Stimulated activated CD8-positive, alpha-beta memory T cell treated with anti-CD3 and anti-CD28 coated beads, Interleukin-15, amount 100 ng/mL, for 24 hours (primary cell): ENCODE measurements at places on chromosomes 16 and 17.

GRCh38 chr16:89422905-89423630, 67.3 kb downstream of the ANKRD11 start:
- no peak for DNase-seq

DNA sequence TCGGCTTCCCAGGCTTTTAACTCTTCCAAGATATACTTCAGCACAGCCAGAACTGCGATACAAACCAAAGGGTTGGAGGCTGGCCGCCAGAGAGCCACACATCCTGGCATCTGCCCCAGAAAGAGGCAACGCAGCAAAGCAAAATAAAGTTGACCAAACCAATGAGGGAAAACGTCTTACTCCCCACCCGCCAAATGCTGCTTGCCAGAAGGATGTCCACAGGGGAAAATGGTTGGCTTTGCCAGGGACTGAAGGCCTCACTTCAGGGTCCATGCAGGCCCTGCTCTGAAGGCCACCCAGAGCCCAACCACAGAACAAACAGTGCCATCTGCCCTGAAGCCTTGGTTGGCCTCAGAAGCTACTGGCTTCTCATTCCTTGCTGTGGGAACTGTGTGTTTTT, 15.0 kb downstream of the CACNG1 start:
- DNase-seq = no peak

DNA sequence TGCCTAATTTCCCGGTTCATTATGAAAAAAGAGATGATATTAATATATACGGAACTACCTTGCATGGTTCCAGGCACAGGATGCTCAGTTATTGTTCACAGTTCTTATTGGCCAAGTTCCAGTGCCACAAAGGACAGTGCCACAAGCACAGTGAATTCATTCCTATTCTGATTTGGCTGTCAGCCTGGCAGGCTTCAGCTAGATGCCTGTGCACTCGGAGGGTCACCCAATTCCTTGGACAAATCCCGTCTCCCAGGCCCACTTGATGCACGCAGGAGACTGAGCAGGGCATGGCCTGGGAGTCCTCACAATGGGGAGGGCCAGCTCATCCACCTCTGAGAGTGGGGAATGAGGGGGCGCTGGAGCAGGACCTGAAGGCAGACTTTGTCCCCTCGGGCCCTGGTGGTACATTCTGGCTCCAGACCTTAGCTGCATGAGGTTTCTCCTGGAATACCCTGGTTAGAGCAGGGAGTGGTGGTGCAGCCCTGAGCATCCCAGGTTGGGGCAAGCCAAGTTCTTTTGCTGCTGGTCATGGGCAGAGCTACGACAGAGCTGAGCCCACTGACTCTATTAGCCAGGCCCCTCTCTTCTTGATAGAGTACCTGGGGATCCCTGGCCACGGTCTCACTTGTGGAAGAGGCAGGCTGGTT, 41.4 kb downstream of the MIS12 start:
- DNase-seq = no peak

DNA sequence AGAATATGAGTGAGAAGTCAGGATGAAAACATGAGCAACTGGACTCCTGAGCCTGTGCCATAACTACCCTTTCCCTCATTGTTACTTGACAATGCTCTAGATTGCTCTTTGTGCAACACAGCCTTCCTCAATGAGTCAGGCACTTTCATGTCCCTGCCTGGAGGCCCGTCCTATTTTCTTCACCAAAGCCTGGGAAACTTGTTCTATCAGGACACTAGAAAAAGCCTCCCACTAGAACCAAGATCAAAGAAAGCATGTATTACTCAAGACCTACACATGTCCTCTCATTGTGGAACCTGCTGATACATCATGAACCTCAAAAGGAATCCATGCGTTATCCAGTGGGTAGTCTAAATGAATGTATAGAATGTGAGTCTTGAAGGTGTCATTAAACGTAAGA, 624.5 kb downstream of the TOX3 start:
- DNase-seq = no peak
